ENCODE measurements at places on chromosomes 1 and 21. TPM values are rescaled to one million over a fixed set of nuclear protein-coding genes. Genes with fewer than 3 reads are reported as not detected.

The SELL gene
- total RNA-seq, result 3.1 TPM

The HRNR gene
- total RNA-seq, result not detected

DNA sequence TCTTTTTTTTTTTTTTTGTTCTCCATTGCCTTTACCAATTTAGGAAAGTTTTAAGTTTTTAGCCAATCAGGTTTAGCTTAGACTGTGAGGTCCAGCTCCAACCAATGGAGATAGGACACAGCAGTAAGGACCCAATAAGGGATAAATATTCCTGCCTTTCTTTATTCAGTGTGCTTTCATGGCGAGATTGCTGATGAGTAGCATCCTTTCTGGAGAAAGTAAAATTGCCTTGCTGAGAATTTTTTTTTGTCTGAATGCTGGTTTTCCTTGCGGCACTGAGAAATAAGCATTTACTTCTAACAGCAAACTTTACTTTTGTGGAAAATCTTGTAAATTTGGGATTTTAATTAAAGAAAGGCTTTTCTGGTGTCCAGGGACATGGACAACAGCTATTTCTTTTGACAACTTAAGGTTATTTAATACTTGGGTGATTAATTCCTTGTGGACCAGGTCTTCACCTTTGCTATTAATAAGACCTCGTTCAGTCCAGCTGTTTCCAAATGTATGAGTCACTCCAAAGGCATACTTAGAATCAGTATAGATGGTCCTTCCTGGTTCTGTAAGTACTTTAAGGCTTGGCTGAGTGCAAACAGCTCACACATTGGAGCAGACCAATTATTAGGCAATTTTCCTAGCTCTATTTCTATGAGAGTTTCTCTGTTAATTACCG, 54.1 kb downstream of the SERINC2 start:
- no peak for DNase-seq

The ASCL5 gene
- total RNA-seq, result not detected

The FUCA1 gene
- total RNA-seq, result 9.3 TPM

Data from psoas muscle (tissue), 8 donors.